ENCODE measurements at places on chromosomes 11 and 22.

DNA sequence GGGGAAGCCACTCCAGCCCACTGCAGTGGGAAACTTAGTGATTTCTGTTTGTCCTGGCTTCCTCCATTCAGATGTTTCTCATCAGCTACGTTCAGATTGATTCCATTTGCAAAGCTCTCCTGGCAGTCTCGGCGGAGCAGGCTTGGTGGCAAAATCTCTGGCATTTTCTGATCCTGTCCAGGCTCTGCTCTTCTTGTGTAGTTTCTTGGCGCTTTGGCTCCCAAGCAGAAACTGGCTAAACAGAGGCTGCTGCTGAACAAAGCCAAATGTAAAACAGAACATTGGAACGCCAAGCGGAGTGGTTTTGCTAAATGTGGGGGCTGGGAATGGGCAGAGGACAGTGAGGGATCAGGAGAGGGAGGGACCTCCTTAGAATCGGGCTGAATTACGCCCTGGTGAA is 36.7 kb downstream of the ADAMTS8 start:
- DNase-seq, result no peak

DNA sequence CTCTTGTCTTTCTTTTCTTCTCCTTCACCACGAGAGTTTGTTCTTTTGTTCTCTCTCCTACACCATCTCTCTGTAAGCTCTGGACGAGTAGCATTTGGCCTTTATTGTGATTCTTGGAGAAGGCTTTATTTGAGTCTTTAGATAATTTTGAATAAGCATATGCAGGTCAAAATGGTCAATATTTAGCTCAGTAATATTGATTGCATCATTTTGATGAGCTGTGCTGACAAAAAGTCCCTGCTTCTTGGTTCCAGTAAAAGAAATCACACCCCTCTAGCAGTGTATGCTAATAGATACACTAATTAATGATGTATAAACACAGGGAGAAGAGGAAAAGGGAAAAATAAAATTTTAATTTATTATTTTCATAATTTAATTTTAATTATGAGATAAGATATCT is 25.8 kb upstream of the MUC15 start:
- DNase-seq, result no peak

DNA sequence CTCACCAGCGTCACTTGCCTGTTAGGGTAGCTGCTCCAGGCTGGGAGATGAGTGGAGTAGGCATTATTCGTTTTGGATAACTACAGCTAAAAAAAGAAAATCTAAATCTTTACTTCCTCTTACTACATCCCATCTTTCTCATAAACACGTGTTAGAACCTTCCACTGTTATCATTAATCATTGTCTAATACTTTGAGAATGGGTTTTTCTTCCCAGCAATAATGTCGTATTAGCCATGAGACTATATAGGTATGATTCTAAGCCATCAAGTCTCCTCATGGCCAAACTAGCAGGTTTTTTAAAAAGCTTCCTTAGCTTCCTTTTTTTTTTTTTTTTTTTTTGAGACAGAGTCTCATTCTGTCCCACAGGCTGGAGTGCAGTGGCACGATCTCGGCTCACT is 3.9 kb upstream of the TEF start:
- DNase-seq, result no peak

DNA sequence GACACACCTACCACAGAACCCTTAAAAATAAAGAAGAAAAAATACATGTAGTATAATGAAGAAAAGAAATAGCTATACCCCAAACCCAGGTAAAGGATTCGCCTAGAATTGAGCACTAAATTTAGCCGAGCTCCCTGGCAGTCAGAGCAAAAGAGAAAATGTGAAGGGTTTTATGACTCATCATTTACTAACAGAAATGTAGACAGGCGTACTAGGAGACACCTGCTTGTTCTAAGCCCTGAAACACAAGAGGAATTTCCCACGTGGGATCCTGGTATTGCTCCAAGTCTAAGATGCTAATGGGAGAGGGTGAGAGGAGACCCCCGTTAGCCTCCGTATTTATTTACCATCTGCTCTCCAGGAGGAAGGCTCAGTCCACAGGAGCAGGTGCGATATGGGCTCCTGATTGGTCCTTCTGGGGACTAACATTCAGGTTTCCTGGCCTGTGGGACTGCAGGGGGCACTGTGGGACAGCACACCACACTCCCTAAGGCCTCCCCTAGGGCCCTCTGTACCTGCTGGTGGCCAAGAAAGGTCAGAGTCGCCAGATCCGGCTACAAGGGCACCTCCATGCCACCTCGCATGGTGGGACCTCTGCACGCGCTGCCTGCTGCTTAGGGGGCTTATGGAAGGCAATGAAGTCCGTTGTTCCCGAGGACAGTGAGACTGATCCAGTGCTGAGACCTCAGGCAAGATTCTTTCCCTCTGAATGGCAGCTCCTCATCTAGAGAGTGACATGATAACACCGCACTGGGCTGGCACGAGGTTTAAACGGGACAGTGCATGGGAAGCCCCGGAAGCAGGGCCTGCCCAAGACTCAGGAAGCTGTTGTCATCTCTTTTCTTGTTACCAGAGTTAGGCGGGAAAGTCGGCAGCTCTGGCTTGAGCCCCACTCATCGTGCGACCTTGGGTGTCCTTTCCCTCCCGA is 25.8 kb downstream of the KCNC1 start:
- DNase-seq, result peak; percentile 17

- no peak for DNase-seq
Observed at GRCh38 chr22:50693462-50693861, 20.8 kb downstream of the SHANK3 start.

DNA sequence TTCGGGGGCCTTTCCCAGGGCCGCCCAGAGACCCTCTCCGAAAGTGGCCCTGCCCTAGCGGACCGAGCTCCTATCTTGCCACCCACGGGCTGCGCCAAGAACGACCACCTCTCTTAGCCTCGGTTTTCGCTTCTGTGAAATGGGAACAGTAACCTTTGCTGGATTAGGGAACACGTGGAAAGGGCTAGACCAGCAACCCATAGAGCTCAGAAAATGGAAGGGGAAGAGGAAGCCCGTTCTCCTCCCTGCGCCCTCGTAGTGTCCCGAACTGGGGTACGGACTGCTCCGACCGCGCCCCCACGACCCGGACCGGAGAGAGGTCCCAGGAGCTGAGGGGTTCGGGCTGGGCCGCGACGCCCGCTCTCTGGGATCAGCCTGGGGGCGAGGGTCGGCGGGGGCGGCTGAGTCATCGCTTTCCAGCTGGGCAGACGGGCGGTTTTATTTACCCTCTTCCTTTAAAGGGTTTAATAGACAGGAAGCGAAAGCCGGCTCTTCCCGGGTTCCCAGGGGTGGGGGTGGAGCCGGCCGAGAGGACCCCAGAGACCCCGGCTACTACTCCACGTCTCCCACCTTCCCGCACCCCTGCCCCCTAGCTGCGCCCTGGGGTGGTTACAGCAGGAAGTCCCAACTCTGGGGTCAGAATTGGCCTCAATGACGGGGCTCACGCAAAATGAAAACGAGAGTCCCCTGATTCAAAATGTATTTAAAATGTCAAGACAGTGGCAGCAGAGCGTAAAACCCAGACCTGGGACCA is 907 bp upstream of the PHLDA2 start:
- DNase-seq, result no peak

- no peak for DNase-seq
Observed at GRCh38 chr11:105229257-105229656, 89.7 kb upstream of the CARD18 start.

- DNase-seq, result no peak
Observed at GRCh38 chr11:57513911-57514537, 1.5 kb downstream of the SLC43A1 start.

DNA sequence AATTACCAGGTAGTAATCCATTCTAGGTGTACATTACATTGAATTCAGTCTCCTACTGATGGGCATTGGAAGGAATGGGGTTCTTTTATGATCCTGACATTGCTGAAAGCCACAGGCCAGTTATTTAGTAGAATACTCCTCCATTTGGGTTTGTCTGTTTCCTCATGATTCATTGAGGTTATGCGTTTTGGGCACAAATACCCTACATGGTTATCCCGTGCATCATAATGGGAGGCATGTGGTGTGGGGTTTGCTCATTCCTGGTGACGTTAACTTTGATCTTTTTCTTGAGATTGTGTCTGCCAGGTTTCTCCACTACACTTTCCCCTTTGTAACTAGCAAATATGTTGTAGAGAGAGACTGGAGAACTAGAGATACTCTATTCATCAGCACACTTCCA is 5.5 kb downstream of the FOLR3 start:
- DNase-seq, result no peak

DNA sequence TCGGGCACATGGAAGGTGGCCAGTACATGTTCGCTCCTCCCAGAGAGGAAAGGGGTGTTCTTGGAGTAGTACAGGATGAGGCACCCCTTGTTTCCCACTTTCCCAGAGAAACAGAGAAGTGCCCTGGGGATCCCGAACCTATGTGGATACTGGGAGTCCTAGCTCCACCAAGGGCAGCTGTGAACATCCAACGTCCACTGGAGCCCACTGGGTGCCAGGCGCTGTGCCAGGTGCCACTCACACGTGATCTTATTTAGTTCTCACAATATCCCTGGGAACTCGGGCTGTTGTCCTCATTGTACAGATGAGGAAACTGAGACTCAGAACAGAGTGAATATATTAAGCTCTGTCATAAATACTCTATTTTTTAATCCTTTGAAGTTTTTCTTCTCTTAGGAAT is 12.0 kb downstream of the SLCO2B1 start:
- DNase-seq, result no peak

DNA sequence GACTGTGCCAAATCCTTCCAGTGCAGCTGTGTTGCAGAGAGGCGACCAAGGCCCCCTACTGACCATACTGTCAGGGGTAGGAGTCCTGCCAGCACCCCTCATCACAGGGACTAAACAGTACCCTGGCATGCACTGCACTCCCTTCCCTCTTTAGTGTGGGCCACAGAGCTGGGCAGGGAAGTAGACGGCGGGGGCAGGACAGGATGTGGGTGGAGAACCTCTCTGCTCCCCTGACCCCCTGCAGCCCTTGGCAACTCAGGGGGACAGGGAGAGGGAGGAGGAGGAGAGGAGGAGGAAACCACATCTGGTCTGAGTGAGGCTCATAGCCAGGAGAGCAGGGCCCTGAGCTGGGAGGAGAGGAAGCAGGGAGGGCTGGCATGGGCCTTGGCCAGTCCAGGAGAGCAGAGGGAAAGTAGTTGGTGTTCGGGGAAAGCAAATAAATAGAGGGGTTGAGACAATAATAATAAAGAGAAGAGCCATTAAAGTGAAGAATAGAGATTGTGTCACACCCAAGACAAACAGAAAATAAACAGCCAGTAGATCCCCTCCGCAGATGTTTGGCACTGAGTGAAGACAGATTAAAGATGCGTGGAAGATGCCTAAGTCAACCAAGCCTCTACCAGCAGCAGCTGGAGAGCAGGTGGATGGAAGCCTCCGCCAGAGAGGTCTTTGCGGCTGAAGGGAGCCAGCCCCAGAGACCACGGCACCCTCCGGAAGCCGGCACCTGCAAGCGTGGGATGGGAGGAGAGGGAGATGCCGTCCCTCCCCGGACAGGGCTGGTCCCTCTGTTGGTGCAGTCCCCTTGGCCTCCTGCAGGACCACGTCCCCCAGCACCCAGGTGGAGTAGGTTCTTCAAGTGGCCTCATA is 61.5 kb downstream of the RPUSD4 start:
- no peak for DNase-seq

DNA sequence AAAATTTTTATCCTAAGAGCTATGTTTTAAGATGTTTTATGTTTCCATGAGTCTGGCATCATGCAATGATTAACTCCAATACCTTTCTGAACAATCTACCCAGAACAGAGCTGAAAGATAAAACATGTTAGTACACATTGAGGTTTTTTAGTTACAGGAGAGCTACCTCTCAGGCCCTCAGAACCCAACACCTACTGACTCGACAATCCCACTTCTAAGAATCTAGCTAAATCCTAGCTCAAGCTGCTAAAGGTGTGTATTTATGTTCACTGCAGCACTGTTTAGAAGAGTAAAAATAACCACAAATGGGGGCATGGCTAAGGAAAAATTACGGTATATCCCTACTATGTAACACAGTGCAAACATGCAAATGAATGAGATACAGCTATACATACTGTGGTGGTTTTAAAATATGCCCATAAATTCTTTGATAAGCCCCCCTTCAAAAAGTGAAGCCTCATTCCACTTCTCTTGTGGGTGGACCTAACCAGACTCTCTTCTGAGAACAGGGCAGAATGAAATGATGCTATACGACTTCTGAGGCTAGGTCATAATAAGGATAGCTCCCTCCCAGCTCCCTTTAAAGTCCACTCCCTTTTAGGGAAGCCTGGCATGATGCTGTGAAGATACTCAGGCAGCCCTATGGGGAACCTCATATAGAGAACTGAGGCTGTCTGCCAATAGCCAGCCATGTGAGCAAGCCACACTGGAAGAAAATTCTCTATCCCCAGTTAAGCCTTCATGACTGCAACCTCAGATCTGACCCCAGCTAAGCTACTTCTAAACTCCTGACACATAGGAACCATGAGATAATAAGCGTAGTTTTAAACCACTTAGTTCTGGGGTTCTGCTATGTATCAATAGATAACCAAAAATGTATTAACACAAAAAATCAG is 29.5 kb downstream of the TMEM123 start:
- no peak for DNase-seq

- DNase-seq, result no peak
Observed at GRCh38 chr22:20909543-20910303, 7.5 kb upstream of the CRKL start.

DNA sequence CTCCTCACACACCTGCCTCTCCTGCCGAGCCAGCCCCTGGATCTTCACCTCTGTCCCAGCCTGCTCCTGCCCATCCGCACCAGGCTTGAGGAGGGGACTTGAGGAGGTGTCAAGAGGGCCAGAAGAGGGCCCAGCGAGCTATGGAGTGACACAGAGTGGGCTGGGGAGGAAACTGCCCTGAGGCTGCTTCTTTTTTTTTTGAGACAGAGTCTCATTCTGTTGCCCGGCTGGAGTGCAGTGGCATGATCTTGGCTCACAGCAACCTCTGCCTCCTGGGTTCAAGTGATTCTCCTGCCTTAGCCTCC is 21.9 kb upstream of the CDON start:
- no peak for DNase-seq

GRCh38 chr11:19445771-19446170 is 205.0 kb upstream of the E2F8 start:
- DNase-seq, result no peak

- DNase-seq, result peak; percentile 17
Observed at GRCh38 chr11:78061088-78061920, 2.4 kb upstream of the THRSP start.

DNA sequence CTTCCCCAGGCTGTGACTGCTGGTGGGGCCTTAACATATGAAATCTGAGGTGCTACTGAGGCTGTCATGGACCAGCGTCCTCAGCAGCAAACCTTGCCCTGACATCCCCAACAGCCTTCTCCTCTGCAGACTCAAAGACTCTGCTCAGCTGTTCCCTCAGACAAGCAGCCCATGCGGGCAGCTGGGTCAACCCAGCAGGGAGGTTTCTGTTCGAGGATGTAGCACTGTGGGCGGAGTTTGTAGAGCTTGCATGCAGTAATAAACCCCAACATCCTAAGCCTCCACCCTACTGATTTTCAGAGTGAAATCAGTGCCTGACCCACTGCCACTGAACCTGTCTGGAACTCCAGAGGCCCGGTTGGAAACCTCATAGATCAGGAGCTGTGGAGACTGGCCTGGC is 88.8 kb upstream of the XKR3 start:
- DNase-seq, result no peak

Measured in DMS 273 treated with DMSO at 0.1 percent for 48 hours (cell line).